Breast epithelium (tissue), 4 donors: ENCODE measurements at places on chromosomes 13 and 19. TPM values are rescaled to one million over a fixed set of nuclear protein-coding genes. Genes with fewer than 3 reads are reported as not detected.

DNA sequence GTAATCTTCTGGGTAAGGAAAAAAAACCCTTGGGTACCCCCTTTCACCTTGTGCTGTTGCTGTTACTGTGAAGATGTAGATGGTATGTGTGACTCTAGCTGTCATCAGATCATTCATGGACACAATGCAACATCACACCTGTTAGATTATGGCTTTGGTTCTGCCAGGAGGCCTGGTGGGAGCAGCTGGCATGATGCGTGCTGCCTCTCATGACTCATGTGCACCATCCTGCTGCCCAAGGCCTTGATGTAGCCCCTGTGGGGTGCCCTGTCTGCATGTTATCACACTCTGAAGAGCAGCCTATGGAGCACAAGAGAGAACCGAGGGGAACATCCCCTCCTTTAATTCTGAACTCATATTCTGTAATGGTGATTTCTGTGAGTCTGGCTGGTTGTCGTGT, 57.7 kb upstream of the TEX29 start:
- no peak for DNase-seq

DNA sequence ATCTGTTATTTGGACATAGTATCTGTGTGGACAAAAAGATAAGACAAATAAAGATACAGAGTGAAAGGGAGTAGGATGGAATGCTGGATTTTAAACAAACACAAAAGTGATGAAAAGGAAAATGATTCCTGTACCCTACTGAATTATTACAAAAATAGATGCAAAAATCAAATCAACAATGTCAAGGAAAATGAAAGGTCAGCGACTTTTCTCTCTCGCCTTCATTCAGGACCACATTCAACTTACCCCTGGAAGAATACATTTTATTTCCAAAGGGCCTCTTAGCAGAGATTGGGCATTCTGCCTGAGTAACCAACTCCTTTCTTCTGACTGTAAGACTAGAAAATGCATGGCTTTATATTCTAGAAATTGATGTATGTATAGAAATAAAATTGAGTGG, 28.8 kb upstream of the FAM124A start:
- no peak for DNase-seq

DNA sequence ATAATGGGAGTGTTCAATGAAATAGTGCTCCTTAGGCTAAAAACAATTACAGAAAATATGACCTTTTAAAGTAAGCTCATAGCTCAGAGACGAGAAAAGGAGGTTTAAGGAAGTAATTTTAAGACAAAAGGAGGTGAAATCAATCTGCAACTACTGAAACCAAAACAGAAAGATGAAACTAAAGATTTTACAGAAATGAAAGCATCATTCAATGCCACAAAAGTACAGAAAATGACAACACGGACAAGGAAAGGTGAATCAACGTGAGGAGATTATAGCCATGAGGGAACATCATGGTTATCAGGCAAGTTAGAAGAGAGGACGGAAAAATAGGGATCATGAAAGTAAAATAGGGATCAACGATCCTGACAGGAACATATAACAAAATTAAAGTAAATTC, 745.2 kb downstream of the PCDH17 start:
- no peak for DNase-seq

DNA sequence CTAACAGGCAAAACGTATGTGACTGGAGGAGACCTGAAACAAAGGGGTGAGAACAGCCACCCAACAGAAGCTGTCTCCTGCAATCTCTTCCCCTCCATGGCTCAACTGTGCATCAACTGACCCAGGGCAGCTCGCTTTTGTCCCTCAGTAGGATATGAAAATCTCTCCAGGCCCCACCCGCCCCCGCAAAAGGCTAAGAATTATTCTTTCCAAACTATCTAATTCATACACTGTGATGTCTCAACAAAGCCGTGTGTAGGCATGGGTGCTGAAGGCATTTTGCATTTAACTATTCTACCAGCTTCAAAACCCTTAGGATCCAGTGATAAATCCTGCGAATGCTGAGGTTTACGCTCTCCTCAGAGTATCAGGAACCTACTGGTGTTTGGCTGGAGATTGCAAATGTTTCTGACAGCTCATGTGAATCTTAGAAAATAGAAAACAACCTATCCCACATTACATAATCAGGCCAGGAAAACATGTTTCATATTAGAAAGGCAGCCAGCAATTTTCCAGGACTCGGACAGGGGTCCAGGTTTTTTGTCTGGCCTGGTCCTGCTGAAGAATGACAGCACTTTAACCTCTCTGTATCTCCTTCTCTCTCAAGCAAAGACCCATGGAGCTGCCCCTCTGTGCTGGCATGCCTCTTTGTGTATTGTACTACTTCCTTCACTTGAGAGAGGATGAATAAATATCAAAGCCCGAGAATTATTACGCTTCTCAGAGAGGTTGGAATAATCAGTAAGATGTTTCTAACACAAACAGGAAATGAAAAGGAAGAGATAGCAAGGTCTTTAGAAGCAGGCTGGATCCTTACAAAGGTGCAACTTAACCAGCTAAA, 17.3 kb downstream of the DHRS12 start:
- DNase-seq = no peak

DNA sequence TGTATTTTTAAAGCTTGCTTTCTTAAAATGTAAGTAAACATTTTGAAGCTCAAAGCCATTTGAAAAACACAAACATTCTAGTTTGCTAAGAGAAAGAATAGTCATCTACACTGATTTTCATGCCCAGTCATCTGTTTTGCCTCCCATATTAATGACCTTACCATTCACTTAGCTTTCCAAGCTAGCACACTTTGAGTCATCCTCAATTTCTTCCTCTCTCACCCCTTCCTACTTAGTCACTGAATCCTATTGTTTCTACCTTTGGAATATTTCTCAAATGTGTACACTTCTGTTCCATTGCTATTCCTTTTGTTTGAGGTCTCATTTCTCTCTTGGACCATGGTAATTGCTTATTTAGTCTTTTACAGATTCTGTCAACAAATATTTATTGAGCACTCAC, 7.3 kb upstream of the HS6ST3 start:
- no peak for DNase-seq

The PEAK3 gene
- total RNA-seq = 1.8 TPM

- no peak for DNase-seq
Observed at GRCh38 chr13:109900741-109901140, 114.4 kb upstream of the IRS2 start.

DNA sequence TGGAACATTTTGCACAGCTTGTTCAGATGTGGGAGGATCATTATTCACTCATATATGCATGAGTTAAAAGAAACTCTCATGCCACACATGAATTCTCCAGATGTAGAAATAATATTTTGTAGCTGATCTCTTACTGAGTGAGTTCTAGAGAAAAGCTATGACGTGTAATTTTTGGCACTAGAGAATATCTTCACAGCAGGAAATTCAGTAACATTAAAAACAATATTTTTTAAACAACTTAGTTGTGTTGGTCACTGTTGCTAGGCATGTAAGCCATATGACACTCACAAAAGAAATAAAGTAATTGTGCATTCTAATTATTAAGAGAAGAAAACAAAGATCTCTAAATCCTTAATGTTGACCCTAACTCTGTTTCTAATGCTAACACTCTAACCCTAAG, 371.4 kb upstream of the SLC10A2 start:
- no peak for DNase-seq

- DNase-seq = no peak
Observed at GRCh38 chr19:10352764-10353671, 13.6 kb upstream of the ICAM3 start.

GRCh38 chr19:46411925-46412649, 1.3 kb downstream of the CCDC8 start:
- DNase-seq = no peak

DNA sequence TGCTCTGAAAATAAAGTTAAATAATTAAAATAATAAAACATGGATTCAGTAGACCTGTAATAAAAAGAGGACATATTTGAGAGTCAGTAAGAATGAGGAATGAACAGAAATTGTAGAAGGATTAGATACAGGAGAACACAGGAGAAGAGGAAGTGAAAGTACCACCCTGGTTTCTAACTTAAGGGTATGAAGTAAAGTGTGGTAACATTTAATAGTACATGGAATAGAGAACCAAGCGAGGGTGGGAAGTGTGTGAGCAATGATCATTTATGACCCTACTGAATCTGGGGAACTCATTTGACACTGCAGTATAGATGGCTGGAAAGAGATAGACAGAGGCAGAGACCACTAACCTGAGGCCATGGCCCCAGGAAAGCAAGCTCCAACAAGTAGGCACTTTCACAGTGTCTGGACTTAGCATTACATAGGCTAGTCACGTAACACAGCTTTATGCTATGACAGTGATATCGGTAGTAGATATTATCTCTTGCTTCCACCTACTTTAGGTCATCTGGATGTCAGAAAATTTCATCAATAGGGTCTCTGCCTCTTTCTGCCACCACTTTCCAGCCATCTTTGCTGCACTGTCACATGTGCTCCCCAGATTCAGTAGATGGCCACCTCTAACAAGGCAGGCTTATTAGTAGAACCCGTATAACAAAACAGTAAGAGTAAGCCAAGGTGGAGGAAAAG, 633.9 kb upstream of the MIR17HG start:
- DNase-seq = no peak

The ICAM4 gene
- total RNA-seq = 1.6 TPM

- no peak for DNase-seq
Observed at GRCh38 chr13:43996221-43996620, 116.5 kb downstream of the LACC1 start.

GRCh38 chr19:54208784-54209057, 8.1 kb downstream of the RPS9 start:
- no peak for DNase-seq
